ENCODE measurements at places on chromosomes 1 and 21.

- DNase-seq = no peak
Measured at GRCh38 chr1:119466445-119466844, 40.6 kb upstream of the HSD3B1 start.

DNA sequence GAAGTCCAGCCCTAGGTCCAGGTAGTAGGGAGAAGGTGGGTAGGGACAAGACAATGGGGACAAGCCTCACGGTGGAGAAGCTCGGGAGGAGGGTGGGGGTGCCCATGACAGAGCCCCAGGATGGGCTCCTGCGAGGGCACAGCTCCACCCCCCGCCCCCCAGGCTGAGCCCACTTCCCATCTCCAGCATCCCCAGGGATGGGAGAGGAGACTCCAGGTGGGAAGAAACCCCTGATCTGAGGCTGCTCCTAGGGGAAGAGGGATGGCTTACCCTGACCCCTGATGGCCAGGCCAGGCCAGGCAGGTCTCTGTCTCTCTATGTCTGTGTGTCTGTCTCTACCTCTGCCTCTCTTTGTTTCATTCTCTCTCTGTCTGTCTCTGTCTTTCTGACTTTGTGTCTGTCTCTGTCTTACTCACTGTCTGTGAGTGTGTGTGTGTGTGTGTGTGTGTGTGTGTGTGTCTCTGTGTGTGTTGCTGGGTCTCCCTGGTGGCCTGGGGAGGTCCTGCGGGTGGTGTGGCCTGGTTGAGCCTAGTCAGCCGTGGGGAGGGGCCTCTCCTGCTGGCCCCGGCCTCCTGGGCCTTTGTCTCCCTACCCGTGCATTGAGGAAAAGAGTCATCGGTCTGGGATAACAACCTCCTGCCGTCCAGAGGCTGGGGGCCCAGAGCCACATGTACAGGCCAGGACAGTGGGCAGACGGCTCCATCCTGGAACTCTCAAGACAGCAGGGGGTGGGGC, 45.7 kb downstream of the WNT9A start:
- no peak for DNase-seq

DNA sequence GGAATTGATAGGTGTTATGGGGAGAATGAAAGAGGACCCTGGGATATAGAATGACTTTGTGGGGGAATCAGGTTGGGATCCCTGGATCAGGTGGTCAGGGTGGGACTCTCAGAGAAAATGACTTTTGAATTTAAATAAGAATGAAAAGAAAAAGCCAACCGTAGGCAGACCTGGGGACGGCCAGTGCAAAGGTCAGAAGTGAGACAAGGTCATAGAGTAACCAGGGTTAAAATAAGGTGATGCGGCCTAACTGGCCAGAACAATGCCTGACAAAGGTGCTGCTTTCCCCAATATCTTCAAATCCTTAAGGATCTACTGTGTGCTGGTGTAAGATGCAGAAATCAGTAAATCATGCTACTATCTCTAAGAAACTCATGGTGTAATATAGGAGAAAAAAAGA, 238.4 kb upstream of the JUN start:
- DNase-seq = no peak

DNA sequence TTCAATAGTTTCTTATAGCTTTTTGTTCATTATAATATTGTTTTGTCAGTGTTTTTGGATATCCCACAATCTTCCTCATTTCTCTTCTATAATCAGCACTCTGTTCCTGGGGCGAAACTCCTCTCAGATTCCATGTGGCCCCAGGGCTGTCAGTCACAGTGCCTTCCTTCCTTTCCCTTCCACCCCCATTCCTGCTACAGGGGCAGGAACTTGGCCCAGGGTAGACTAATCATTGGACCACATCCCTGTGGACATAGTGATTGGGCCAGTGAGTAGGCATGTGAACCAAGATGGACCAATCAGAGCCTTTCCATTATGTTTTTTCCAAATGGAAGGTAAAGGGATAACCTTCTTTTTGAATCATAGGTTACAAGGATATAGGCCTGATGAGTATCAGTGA, 78.3 kb downstream of the PGM1 start:
- DNase-seq = no peak
